ENCODE measurements at places on chromosomes 11 and 22.

- DNase-seq, result no peak
Observed at GRCh38 chr22:27919942-27920755, 1.1 kb upstream of the PITPNB start.

- DNase-seq, result no peak
Observed at GRCh38 chr22:19068784-19069271, 53.4 kb downstream of the DGCR2 start.

- no peak for DNase-seq
Observed at GRCh38 chr11:2512431-2513407, 67.9 kb downstream of the KCNQ1 start.

- no peak for DNase-seq
Observed at GRCh38 chr11:23732026-23732425, 764.8 kb upstream of the LUZP2 start.

DNA sequence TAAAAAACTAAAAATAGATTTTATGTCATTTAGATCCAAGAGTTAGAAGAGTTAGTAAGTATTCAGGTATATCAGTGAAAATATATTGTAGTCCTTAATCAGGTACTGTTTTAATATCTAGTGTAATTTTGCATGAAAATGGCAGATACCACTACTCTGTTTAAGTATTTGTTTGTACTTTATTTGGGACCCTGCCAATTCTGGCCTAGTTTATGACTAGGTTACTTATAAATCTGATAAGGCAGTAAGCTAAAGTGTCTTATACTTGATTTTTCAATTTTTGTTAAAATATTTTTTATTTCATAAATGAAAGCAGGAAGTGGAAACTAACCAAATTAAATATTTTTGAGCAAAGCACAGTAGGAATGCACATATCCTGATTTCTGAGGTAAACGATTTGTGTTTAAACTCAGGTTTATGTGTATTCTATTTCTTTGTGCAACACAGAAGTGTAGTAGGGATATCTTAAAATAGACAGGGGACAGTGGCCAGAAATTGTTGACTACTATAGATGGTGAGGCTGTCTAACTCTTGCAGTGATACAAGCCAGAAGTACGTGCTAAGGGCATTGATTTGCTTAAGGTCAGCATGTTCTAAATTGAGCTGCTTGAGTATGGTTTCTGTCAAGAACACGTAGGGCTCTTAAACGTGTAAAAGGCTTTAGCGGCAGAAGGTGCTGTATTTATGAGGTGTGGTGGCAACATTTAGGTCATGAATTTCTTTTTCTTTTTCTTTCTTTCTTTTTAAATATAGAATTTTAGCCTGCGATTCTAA is 34.0 kb downstream of the HIPK3 start:
- no peak for DNase-seq

DNA sequence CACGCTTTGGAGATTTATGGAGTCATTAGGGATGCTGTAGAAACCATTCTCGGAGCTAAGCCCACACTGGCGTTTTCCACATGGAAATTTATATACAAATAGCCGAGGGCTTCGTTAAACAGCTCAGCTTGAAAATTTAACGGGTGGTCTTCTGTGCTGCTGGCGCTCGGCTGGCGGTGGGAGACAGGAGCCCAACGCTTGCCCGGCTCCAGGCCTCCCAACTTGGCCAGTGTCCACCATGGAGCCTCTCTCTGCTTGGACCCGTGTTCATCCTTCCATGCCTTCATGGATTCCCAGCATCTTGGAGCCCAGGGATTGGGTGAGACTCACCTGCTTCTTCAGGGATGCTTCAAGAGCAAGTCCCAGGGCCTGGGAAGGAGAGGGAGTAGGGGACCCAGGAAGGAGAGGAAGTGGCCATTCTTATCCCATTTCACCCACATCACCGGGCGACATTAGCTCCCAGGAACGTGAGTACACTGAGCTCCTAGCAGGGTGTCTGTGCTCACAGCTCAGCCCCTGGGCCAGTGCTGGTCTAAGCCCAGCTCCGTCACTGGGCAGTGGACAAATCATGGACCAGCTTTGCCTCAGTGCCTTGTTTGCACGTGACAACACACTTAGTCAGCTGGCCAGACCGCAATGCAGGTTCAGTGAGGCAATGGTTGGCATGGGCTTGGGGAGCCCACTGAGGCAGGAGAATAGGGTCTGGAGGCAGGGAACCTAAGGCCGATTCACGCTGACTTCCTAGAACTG is 944.3 kb downstream of the BRD1 start:
- DNase-seq, result no peak

GRCh38 chr11:70790671-70791300 is 392.5 kb downstream of the CTTN start:
- no peak for DNase-seq

GRCh38 chr11:80779905-80780605 is 1339.2 kb upstream of the TENM4 start:
- DNase-seq, result no peak

DNA sequence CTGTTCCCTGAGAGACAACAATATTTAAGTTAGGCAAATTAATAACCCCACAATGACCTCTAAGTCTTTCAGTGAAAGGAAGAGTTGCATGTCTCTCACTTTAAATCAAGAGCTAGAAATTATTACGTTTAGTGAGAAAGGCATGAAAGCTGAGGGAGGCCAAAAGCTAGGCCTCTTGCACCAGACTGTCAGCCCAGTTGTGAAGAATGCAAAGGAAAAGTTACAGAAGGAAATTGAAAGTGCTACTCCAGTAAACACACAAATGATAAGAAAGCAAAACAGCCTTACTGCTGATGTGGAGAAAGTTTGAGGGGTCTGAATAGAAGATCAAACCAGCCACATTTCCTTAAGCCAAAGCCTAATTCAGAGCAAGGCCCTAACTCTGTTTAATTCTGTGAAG is 45.0 kb downstream of the BBOX1 start:
- no peak for DNase-seq

Data from stimulated activated naive CD8-positive, alpha-beta T cell treated with anti-CD3 and anti-CD28 coated beads, Interleukin-15, amount 100 ng/mL, for 72 hours (primary cell).